ENCODE measurements at places on chromosomes 12 and 14.

DNA sequence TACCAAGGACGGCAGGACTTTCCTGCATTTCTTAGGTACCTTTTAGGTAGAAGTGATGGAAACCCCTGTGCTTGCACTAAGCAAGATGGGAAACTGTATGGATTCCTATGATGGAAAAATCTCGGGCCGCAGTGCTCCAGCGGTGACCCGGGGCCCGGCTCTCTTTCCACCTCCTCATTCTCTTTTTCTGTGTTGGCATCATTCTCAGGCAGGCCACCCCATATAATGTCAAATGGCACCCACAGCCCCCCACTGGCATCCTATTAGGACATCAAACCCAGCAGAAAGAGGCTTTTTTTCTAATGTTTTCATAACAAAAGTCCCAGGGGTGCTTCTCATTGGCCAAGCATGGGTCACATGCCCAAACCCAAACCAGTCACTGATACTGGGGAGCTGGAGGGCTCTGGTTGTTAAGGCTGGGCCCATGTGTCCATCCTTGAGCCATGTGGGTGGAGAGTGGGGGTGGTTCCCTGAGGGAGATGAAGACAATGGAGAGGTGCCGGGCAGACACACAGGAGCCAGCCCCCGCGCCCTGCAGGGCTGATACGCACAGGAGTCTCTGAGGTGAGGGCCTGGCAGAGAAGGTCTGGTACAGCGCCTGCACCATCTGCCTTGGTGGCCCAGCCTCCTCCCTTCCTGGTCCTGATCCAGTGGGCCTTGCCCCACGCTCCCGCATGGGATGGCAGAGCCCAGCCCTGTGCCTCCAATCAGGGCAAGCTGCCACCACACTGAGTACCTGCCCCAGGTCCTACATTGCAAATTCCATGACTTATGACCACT is 142.1 kb downstream of the CALM1 start:
- DNase-seq = no peak

- no peak for DNase-seq
Observed at GRCh38 chr14:71339650-71340415, 432.6 kb downstream of the PCNX1 start.

DNA sequence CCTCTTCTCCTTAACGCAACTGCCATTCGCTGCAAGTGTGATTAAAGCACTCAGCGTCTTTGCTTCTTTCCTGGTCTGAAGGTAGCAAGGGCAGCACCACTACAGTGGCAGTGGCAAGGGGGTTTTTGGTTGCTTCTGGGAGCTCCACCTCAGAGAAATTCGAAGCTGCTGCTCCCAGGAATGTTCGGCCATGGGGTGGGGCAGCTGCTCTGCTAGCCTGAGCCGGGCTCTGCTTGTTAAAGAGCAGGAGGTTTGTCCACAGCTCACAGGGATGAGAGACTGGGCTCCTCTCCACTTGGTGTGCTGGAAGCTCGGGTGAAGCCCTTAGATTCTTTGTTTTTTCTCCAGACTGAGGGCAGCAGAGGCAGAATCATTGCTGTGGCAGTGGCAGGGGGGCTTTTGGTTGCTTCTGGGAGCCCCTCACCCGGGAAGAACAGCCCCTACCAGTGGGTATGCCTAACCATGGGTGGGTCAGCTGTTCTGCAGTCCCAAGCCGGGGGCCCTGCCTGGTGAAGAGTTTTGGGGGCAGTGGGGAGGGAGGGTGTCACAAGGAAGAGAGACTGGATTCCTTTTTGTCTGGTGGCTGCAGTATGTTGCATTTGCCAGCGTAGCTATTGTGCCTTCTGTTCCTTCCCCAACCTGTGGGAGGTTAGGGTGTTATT is 340.2 kb downstream of the AEBP2 start:
- DNase-seq = peak; percentile 44

DNA sequence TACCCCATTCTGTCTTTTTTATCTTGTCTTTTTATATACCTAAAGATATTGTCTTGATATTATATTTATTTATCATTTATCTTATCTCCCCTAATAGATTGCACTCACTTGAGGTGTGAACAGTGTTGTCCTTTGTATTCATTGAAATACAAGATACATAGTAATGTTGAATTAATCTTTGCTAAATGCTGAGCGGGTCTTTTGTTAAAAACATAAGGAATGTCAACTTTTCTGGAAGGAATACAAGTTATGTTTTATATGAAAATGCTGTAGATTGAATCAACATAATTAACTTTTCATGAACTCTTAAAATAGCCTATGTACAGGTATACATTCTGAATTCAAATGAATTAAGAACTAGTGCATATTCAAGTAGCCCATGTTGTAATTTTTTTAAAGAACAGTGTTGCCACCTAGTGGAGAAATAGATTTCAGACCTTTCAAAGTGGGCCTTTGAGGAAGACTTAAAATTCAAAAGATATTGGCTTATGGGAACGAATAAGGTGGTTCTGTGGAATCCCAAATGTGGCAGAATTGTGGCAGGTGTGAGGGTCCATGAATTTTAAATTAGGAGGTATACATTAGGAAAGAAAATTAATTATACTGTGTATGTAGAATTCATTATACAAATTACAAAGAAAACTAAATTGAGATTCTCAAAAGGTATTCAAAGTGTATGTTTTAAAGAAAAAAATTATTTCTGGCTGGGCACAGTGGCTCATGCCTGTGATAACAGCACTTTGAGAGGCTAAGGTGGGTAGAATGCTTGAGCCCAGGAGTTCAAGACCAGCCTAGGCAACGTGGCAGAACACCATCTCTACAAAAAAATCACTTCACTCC is 19.1 kb downstream of the BBOF1 start:
- DNase-seq = no peak

DNA sequence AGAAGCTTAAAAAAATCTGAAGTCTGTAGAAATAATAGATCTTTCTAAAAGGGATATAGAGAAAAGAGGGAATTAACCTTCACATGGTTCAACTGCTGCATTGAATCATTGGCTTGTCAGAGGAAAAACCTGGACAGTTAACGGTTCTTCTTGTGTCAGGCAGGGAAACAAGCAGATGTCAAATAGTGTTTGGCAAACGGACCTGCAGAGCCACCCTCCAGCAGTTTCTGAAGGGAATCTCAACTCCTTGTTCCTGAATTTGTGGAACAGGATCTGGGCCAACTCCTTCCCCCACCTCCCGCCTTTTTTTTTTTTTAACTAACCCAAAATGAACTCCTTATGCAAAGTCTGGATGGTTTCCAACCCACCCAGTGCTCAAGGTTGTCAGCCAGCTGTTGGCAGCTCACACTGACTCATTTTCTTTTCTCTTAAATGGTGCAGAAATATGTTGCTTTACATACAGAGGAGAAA is 187.3 kb downstream of the CAND1 start:
- no peak for DNase-seq
